ENCODE measurements at places on chromosomes 7 and 10. TPM values are rescaled to one million over a fixed set of nuclear protein-coding genes. Genes with fewer than 3 reads are reported as not detected.

GRCh38 chr10:119516381-119517234 lies 25.9 kb downstream of the RGS10 start:
- no peak for DNase-seq

SPDYE16 gene
- total RNA-seq = 0.34 TPM

CYP26A1 gene
- total RNA-seq = 0.93 TPM

- no peak for DNase-seq
Observed at GRCh38 chr10:31982111-31982510, 53.5 kb upstream of the ARHGAP12 start.

GRCh38 chr10:101889256-101890210 lies 45.9 kb upstream of the KCNIP2 start:
- DNase-seq = peak; percentile 81

SLIT1 gene
- 0.42 TPM for total RNA-seq

GRCh38 chr7:30659312-30659711 lies 22.9 kb downstream of the CRHR2 start:
- no peak for DNase-seq

FBXO24 gene
- total RNA-seq = 1.5 TPM

TCAF2 gene
- total RNA-seq = not detected

OR2A1 gene
- total RNA-seq = not detected

DNA sequence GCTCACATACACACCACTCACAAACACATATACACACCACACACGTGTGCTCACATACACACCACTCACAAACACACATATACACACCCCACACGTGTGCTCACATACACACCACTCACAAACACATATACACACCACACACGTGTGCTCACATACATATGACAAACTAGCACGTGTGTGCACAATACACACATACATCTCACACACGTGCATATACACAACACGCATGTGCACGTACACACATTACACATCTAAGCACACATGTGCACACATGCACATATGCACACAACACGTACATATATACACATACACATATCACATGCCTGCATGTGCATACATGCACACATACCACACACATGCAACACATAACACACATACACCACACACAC lies 78.3 kb upstream of the FOXK1 start:
- no peak for DNase-seq

DNA sequence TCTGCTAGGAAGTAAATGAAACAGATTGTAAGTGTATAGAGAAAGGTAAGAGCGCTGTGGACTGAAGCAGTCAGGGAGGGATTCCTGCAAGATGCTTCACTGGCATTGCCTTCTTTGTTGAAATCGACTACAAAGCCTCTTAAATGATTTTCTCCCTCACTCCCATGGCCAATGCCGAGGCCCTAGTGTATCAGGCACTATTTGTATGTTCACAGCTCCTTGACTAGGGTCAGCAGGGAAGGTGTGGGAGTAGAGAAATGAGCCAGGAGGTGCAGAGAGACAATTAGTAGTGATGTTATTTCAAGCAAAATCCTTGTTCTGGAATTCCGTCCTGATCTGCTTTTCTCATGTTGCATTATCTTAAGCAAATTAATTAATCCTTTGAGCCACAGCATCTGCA lies 22.9 kb upstream of the DUSP5 start:
- no peak for DNase-seq

DNA sequence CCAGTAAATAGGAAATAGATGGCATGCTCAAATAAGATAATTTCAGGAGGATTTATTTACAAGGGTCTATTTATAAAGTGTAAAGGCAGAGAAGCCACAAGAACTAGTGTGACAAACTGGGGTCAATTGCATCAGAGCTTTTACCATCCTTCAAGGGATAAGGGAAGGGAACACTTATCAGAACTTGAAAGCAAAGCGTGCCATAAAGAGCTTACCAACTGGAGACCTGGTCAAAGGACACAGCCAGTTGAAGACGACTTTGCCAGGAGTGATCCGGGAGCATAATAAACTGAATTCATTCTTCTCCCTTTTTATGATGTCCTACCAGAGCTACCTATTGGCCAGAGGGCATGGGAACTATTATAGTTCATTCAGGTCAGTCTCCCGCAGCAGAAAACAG lies 3.2 kb upstream of the PPP1R3A start:
- DNase-seq = peak; percentile 42

STAMBPL1 gene
- 0.54 TPM for total RNA-seq

DNA sequence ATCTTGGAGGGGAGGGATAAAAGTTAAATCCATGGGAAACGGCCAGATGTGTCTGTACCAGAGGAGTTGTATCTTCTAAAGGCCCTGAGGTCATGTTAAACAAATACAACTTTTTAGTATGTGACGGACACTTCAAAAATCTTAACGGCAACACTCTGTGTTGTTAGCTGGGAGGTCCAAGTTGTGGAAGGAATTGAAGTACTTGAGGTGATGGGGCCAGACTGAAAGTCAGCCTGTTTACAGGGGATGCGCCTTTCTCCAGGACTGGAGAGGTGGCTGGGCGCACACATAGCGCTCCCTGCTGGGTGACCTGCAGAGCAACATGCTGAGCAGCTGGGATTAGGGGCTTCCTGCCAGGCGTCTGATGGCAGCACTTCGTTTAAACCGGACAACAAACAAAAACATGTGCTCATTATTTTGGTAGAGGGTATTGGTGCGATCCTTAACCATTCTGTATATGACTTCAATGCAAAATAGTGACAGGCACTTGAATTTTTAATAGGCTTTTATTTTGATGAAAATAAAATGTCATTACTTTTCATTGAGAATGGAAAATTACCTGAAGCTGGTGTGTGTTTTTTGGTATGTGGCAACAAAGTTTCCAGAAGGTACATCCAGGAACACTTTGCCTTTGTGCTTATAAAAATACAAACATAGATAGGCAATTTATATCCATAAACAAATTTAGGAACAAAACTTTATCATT lies 198.2 kb downstream of the MLLT10 start:
- peak; percentile 72 for DNase-seq

DNA sequence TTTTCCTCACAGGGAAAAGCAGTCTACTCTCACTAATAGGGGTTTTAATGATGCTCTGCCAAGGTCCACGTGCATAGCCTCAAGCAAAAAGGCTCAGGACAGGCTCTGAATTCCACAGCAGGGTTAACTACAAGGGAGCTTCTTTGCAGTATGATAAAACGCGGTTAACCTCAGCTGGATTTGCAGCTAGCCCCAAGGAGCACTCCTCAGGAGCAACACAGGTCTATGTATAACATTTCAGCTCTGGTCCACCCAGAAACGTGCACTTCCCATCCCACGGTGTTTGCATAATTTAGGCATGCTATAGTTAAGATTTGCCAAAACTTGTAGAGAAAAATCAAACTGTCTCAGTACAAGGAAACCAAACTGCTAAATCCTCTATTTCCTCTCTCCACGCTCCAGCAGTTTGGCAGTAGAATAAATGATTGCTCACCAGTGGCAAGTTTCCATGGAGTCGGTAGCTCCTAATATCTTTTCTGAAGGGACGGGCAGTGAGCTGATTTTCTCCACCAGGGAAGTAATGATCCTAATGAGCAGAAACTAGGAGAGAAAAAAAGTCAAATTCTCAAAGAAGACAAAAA lies 13.1 kb upstream of the ASB4 start:
- DNase-seq = no peak

GRCh38 chr10:90614631-90615030 lies 243.2 kb downstream of the HTR7 start:
- DNase-seq = no peak

DYNC1I1 gene
- 6.8 TPM for total RNA-seq

- DNase-seq = no peak
Observed at GRCh38 chr10:91194497-91195179, 25.8 kb upstream of the PCGF5 start.

ALDH18A1 gene
- 166 TPM for total RNA-seq

DNA sequence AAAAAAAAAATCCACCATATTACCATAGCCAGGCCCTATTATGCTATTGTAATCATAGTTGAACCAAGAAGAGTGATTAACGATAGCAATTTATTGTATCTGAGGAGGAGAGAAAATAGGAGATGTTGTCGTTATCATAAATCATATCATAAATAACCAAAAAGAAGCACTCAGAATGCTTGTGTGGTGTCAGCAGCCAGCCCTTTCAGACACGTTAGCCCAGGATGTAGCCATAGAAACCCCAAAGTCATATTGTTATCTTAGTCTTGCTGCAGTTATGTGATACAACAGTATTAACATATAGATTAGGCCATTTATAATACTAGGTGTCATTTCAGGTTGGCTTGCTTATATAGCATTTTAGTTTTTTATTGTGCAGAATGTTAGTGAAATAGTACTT lies 102.2 kb upstream of the GATA3 start:
- DNase-seq = no peak

GRCh38 chr10:114557854-114558253 lies 100.2 kb downstream of the ABLIM1 start:
- DNase-seq = no peak

GRCh38 chr10:76336213-76336963 lies 905.0 kb downstream of the LRMDA start:
- DNase-seq = peak; percentile 52

DNA sequence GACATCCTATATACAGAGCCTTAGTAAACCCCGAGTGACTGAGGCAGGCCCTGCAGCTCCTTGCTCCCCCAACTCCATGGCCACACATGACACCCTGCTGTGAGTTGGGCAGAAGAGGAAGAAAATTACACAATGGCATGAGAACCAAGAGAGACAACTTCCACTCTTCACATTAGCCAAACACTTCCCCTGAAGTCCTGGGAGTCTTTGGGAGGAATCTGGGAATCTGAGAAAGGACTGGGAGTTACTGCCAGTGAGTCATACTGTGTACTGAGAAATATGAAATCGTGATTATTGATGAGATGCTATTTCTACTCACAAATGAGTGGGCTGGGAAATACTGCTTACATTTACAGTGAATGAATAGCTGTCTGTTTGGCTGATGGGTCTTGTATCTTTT lies 116.6 kb downstream of the SPAG6 start:
- DNase-seq = no peak

- no peak for DNase-seq
Observed at GRCh38 chr10:47094636-47095035, 183.4 kb downstream of the PTPN20 start.

GRCh38 chr10:79397051-79397450 lies 48.4 kb downstream of the ZCCHC24 start:
- no peak for DNase-seq

DNA sequence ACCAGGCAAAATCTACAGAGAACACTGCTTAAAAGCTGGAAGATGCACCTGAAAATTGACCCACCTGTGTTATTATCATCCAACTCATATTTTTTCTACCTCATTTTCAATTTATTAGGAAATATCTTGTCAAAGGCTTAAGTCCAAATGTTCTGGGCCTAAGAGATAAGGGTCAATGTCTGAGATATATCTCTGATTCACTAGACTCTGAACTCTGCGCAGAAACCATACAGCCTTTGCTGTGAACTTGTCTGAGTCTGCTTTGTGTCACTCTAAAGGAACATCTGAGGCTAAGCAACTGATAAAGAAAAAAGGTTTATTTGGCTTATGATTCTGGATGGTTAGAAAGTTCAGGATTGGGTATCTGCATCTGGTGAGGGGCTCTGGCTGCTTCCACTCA lies 3.7 kb downstream of the PON1 start:
- no peak for DNase-seq

DNA sequence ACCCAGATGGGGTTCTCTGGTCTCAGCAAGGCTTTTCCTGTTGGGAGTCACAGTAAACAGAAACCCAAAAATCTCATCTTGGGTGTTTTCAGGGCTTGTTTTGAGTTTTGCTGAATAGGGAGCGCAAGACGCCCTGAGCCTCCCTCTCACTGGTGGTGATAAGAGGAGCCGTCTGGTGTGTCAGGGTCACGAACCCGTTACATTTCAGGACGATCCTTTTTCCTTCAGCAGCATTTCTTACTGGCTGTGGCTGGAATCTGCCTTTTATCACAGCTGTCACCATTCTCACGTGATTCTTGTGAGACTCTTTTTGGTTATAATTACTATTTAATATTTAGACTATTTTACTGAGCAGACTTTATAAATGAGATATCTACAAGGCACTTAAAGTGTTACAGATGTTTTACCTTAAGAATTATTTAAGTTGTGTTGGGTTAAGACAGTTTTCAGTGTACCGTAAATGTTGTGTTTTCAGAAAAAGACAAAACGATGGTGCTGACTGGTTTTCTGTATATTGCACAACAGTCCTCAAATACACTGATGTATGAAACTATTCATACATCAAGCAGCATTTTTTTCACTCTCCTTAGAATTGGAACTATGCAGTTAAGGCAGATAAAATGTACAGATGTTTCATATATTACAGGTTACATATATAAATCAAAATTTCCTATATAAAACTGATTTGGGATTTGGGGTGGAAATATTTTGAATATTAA lies 2.2 kb upstream of the GET4 start:
- DNase-seq = no peak

AGR3 gene
- 3.1 TPM for total RNA-seq

All from Caco-2 (cell line).